ENCODE measurements at places on chromosomes 3 and 15.

DNA sequence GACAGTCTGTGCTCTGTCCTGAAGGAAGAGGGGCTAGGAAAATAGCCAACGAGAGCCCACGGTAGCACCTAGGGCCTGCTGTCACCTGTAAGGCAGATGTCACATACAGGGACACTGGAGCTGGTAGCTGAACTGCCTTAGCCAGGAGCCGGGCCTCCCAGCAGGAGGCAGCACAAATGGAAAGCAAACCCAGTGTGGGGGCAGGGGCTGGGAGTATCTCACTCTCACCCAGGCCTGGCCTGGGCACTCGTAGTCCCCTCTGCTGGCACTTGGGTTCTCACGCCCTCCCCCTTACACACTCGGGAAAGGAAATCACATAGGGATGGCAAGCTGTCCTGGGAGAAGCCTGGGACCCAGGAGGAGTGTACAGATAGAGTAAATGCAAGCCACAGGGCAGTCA lies 173.1 kb upstream of the CHRNA7 start:
- DNase-seq = no peak

GRCh38 chr15:27902680-27903385 lies 196.3 kb downstream of the OCA2 start:
- DNase-seq = no peak

DNA sequence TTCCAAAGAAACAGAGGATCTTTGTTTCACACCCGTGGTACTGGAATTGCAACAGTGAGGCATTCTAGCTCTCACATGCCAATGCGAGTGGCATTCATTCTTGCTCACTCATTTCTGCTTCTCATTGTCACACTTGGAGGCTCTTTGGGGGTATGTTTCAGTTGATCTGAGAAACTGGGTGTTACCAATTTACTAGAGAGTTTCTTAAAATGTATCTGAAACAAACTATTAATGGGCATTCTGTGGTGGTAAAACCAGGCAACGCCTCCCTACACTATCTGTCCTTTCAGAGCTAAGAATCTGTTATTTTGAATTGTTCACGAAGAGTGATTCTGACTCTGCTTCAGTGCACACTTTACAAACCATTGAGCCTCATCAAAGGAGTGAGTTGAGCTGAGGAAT lies 140.6 kb upstream of the BHLHE40 start:
- DNase-seq = no peak

DNA sequence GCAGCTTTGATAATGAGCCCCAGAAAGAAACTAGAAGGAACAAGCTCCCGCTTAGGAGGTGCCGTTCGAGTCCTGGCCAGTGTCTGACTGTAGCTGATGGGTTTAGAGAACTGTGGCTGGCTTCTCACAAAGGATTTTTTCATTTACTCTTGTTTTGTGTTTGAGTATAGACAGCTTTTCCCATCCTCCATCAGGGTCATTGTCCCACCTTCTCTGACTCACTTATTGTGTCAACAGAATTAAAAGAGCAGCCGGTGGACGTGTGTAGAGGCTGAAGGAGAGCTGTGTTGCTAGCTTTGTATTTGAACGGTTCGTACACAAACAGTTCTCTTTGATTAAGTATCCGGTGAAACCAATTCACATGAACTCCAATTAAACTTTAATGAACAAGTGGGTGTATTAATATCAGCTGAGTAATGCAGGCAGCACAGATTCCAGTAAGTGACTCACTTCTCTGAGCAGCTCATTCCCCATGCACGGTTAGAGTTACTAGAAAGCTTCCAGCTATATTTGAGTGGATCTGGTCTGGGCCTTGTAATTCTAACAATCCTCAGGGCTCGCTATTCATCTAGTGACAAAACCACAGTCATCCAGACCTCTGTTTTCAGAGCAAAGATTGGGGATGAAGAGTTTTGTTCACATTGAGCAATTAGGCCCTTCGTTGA lies 141.0 kb downstream of the LPP start:
- no peak for DNase-seq

- DNase-seq = peak; percentile 1
Observed at GRCh38 chr3:37814547-37814946, 47.1 kb upstream of the CTDSPL start.

GRCh38 chr15:93173369-93173768 lies 84.4 kb upstream of the RGMA start:
- DNase-seq = no peak

DNA sequence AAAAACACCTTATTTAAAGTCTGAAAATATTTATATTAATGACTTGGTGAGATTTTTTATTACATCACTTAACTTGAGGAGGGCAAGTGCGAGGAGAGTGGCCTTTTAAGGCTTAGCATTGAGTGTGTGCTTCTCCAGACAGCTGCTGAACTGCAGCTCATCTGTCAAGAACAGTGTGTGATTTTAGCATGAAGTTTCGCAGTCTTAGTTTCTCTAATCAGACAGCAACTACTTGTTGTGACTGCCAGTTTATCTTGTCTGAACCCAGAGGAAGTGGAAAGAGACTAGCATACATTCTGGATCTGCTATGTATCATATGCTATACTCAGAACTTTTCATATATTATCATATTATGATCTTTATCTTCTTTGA lies 291.7 kb upstream of the ROPN1 start:
- no peak for DNase-seq

DNA sequence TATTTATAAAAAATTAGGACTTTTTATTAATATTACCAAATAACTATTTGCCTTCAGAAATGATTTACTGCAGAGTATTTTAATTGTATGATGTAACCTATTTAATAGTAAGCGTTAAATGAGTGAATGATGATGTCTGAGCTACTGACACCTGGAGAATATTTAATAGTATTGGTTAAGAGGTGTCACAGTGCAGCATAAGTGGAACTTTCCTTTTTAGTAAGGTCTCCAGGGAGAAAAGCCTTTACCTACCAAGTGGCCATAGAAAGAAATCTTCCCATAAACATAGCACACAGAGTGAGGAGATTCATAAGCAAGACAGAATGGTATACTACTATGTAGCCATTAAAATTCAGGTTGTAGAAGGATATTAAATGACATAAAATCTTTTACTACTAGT lies 441.7 kb downstream of the TBL1XR1 start:
- DNase-seq = no peak

DNA sequence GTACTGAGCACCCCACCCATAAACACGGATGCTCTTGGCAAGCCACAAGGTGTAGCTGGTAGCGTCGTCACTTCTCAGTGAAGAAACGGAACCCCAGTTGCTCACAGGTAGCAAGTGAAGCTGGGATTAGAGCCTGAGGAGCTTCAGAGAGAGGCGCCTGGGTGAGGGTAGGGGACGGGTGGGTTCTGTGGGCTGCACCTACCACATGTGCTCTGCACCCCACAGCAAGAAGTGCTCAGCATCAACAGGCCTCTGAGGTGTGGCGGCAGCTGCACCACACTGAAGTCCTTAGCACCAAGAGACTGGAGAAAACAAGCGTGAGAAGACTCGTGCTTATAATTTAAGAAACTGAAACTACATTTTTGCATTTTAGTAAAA lies 9.8 kb downstream of the MAP6D1 start:
- no peak for DNase-seq

- DNase-seq = no peak
Observed at GRCh38 chr3:132556508-132557159, 40.4 kb upstream of the ACKR4 start.

GRCh38 chr3:50314816-50315215 lies 7.7 kb downstream of the HYAL2 start:
- no peak for DNase-seq

DNA sequence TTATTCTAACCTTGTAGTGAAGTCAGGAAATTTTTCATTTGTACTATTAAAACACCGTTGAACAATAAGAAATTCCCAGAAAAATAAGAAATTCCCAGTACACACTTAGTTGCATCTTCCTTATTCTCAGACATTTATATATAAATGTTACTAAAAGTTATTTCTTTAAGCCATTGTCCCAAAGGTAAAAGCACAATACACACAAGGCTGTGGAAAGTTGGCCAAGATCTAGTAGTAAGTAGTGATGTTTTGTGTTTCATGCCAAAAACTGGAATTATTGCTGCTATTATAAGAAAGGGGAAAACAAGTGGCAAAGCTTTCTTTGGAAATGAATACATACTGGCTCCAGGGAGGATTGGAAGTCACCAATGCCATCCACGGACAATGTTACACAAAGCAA lies 802.5 kb upstream of the DPPA4 start:
- DNase-seq = no peak

- no peak for DNase-seq
Observed at GRCh38 chr3:25294169-25294805, 133.8 kb upstream of the RARB start.

DNA sequence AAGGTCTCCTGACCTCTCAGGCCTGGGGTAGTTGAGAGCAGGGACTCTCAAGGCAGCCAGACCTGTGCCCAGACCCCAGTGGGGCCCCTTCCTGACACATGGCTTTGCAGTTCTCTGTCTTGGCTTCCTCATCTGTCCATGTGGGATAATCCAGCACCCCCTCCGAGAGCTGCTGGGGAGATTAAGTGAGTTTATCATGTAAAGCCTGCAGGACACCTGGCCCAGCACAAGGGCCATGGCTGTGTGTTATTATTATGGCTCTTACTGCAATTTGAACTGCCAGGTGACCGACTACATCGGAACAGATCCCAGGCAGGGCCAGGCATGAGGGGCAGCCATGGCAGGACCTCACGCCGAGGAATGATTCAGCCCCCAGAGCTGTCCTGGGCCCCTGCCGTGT lies 12.6 kb downstream of the DUSP7 start:
- no peak for DNase-seq

GRCh38 chr3:122989856-122990575 lies 37.5 kb downstream of the SEMA5B start:
- DNase-seq = no peak

DNA sequence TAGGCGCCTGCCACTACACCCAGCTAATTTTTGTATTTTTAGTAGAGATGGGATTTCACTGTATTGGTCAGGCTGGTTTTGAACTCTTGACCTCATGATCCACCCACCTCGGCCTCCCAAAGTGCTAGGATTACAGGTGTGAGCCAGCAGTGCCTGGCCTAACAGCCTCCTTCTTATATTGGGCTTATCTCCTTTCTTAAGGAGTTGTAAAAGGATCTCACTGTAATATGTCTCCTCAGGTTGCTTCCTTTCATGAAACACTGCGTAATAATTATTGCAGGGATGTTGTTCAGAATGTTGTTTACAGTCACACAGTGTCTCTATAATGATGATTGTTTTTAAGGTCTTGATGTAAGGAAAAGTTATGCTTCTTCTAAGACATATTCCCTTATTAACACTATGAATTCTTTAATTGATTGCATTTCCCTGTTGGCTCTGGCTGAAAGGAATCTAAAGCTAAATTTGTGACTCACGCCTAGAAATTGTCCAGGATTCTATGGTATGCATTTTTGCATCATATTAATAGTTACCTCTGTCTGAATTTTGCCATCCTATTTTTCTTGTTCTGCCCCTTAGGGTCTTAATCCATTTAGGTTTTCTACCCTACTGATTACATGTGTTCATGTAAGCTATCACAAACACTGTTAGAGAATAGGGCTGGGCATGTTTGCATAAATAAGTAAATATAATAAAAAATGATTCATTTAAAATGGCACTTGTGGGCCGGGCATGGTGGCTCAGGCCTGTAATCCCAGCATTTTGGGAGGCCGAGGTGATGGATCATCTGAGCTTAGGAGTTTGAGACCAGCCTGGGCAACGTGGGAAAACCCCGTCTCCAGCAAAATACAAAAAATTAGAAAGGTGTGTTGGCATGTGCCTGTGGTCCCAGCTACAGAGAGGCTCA lies 24.5 kb upstream of the RNF111 start:
- DNase-seq = no peak

DNA sequence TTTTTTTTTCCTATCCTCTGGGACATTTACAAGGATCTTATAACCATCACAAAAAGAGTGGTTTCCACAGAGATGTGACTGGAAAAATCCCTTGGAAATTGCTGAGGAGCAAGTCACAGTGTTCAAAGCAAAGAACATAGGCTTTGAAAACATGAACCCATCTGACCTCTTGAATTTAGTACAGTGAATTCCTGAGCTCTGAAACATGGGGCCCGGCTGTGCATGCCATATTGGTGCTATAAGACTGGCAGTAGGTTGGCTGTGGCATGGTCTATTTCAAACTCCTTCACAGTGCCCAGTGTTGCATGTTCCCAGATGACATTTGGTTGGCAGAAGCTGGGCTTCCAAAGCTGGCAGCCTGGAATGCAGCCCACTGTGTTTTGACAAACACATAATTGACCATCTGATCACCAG lies 202.2 kb downstream of the TIGIT start:
- no peak for DNase-seq

DNA sequence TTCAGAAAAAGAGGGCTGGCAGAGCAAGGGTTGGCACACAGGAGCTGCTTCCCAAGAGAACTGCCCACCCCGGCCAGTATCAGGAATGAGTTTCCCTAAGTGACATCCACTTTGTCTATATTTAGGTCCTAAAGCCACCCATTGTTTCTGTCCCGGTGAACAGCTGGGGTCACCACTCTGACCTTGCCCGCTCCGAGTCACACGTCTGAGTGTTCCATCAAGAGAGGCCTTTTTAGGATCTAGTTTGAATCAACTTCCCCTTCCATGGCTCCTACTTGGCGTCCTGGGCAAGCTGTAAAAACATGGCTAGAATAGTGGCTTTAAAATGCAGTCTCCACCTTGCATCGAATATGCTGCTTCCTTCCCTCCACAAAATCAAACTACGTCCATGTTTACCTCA lies 109.6 kb upstream of the ARHGEF3 start:
- DNase-seq = no peak

- no peak for DNase-seq
Observed at GRCh38 chr3:195803289-195803908, 8.3 kb downstream of the MUC4 start.

DNA sequence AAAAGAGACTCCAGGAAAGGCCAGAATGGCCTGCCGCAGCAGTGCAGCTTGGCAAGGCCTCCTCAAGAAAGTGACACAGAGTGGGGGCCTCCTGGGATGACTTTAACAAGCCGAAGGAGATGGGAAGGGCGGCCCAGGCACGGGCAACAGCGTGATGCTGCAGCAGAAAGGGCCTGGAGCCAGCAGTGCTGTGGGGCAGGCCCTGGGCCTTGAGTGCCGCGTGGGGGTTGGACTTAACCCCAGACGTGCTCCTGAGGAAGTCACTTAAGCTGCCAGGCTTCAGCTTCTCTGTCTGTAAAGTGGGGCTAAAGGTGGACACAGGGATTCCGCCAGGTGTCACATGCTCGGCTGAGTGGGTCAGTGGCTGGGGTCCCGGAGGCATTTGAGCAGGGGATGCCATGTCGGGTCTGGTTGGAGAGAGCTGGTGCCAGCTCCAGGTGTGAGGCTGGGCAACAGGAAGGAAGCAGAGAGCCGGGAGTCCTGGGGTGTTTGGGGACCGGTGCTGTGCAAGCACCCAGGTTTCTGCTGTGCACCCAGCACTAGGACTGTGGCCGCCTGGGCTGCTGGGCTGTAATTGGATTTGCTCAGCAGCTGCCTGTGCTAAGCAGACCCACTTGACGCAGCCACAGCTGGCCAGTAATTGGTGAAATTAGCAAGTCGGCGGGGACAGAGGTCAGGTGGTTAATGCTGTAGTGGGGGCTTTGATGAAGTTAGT lies 7.8 kb downstream of the DNAJB8 start:
- no peak for DNase-seq
